ENCODE measurements at places on chromosomes 11 and 22.

GRCh38 chr22:32075997-32076760, 33.1 kb downstream of the SLC5A1 start:
- DNase-seq, result no peak

GRCh38 chr11:2098691-2099515, 40.3 kb downstream of the IGF2 start:
- no peak for DNase-seq

GRCh38 chr11:74412321-74412720, 14.1 kb upstream of the PGM2L1 start:
- no peak for DNase-seq

- DNase-seq, result no peak
These were observed at the start of gene DKK3 for GRCh38 chr11:12007769-12008737. Gene DKK3, minus strand, starts transcription at chr11:12008626. Its CDS starts 44 bp downstream, at chr11:12008582.

DNA sequence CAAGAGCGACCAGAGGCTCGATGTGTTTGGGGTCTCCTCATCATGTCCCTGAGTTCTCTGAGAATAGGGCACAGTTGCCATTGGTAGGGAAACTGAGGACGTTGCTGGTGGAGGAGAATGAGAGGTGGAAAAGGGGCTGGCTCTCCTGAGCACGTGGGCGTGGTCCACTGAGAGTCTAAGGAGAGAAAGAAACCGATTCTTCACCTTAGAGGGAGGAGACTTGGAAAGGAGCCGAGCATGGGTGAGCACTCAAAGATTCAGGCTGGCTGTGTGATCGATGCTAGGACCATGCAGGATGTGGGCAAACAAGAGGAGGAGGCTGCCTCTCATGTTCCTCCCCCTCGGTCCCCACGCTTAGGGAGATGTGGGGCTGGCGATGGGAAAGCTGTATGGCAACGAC, 19.8 kb upstream of the TLCD5 start:
- DNase-seq, result no peak

GRCh38 chr22:40387746-40388145, 17.4 kb downstream of the SGSM3 start:
- DNase-seq, result no peak

DNA sequence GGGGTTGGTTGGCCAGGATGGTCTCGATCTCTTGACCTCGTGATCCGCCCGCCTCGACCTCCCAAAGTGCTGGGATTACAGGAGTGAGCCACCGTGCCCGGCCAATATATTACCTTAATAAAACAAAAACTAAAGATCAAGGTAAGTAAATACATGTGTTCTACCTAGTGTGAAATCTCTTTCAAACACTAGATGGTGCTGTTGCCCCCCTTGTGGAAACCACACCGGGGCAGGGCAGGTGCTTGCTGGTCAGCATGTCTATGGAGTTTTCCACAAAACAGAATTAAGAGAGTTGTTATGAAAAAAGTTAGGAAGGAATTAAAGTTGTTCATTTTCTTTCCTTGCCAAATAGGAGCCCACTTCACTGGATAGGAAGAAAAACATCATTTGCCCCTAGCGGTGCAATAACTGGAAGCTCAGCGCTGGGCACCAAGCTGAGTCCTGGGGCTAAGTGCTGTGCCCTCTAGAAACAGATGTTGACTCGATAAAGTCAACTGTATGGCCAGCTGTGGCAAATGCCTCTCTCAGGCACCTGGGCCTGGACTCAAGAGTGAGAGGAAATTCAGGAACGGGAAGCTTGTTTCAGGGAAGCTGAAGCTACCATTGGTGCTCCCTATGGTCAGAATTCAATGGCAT, 6.3 kb upstream of the KCNJ5 start:
- peak; percentile 47 for DNase-seq

DNA sequence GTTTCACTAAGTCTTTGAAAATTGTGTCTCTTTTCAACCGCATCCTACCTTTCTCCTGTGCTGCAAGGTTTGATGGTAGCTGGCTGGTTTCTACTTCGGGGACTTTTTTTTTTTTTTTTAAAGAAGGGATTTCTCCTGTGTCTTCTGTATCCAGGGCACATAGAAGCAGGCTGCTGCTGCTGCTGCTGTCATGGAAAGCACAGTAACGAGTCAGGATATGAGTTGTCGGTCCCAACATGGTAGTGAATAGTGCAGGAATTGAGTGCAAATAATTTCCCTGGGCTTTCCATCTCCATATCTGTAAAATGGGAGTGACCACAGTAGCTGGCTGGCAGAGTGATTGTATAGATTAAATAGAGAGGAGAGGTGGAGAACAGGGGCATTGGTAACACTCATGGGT, 118.3 kb upstream of the NAV2 start:
- no peak for DNase-seq

DNA sequence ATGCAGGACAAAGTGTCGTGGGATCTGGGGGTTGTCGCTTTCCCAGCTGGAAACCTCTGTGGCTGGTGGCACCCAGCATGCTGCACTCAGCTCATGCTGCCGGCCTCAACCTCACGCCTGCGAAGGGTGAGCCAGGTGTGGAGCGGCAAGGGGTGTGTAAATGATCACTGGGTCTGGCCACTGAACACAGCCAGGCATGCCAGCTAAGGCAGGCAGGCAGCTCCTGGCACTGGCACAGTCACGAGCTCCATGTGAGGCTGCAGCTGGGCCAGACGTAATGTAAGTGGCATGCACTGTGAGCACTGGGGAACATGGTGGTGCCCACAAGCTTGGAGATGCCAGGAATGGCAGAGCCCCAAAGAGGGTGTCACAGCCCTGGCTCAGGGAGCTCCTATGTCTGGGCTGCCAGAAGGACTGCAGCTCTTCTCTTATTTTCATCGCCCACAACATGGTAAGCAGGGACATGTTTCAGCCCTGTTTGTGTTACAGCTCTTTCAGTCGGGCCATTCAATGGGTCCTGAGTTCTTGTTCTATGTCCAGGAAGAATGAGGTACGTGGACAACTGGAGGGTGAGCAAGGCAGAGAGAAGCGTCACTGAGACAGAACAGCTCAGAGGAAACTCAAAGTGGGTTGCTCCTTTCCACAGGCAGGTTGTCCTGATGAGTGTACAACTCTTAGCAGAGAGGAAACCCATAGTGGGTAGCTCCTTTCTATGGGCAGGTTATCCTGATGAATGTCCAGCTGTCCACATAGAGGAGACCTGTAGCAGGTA, 403.8 kb downstream of the CNTN5 start:
- DNase-seq, result no peak

- DNase-seq, result no peak
These were observed 5.5 kb upstream of the P4HA3 start for GRCh38 chr11:74316772-74317505.

DNA sequence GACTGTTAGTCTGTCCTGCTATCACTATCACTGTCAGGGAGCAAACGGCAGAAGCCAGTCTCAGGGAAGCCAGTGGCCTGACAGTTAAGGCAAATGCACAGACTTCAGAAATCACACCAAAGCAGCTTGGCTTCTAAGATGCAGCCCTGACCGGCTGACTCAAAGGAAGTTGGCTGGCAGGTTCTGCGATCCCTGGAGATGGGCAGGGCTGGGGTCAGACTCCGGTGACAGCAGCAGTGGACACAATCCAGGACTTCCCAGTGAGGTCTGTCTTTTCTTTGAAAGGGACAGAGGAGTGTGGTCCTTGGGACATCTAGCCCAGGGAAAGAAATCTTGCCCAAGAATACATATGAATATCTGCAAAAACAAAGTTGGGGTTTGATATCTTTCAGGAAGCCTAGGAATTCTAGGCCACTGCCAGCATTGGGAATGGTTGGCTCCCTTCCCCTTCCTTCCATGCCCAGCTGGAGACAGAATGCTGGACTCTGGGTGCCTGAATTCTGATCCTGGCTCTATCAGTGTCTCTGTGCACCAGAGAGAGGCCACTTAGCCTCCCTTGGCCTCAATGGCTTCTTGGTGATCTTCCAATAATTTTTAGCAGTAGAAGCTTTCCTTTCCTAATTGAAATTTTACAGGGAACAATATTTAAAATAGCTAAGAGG, 108.9 kb downstream of the KIRREL3 start:
- no peak for DNase-seq

DNA sequence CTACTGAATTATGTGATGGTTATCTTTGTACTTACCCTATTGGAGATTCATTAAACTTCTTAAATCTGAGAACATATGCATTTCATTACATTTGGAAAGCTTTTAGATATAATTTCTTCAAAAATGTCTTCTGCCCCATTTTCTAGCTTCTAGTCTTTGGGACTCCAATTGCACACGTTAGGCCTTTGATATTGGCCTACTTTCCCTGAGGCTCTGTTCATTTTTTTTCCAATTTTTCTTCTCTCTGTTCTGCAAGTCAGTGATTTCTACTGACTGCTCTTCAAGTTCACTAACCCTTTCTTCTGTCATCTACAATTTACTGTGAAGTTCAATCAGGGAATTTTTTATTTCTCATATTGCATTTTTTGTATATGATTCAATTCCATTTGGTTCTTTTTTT, 43.0 kb downstream of the FZD4 start:
- no peak for DNase-seq

DNA sequence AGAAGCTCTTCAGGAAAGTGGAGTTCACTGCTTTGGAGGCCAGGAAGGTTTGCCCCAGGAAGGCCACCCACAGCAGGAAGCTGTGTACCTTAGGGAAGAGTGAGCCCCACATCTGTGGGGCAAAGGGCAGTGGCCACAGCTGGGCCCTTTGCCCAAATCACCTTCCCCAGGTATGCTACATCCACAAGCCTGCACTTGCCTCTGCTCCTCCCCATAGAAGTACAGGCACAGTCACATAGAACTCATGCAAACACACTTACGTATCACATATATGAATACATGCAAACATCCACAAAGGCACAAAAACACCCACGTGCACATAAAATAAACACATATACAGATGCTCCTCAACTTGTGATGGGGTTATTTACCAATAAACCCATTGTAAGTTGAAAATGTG, 2.1 kb downstream of the TRIM29 start:
- no peak for DNase-seq

GRCh38 chr22:50032941-50033601, 20.5 kb upstream of the IL17REL start:
- no peak for DNase-seq

DNA sequence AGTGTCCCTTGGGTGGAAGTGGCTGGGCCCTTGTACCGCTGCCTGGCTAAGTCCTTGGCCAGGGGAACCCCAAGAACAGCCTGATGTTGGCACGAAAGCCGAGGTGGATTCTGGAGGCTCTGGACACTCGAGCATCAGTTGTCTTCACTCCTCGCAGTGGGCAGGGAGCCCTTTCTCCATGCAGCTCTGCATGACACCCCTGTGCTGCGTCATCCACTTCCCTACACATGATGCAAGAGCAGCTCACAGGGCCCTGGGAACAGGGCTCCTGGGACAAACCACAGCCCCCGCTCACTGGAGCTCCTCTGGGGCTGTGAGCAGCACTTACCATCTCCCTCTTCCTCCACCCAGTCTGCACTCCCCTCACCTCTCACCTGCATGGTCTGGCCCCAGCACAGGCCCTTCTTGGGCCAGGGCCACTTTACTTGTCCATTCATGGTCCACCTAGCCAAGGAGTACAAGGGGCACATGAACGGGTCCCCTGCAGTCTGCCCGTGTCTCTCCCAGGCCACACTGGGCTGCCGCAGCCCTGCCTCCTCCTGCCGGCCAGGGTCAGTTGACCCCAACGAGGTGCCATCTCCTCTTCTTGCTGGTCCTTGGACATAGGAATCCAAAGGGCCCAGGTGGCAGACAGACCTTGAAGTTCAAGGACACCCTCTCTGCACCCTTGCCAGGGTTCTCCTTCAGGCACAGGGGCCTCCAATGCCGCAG, 66.5 kb downstream of the IGF2 start:
- DNase-seq, result no peak

DNA sequence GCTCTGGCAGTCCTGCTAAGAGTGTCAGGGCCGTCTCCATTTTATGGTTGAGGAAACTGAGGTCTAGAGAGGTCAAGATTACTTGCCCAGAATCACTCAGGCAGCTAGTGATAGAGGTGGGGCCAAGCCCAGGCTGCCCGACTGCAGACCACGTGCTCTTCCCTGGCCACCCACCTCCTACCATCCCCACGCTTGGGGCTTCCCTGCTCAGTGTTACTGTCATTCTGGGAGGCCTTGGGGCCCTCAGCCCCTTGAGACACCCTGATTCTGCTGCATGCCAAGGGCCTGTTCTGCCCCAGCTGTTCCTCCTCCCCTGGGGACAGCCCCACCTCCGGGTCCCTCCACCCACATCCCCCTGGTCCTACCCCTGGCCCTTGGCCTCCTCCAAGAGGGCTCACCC, 17.2 kb upstream of the TAB1 start:
- DNase-seq, result no peak

GRCh38 chr11:3109921-3110706, 52.9 kb upstream of the CARS1 start:
- peak; percentile 37 for DNase-seq

DNA sequence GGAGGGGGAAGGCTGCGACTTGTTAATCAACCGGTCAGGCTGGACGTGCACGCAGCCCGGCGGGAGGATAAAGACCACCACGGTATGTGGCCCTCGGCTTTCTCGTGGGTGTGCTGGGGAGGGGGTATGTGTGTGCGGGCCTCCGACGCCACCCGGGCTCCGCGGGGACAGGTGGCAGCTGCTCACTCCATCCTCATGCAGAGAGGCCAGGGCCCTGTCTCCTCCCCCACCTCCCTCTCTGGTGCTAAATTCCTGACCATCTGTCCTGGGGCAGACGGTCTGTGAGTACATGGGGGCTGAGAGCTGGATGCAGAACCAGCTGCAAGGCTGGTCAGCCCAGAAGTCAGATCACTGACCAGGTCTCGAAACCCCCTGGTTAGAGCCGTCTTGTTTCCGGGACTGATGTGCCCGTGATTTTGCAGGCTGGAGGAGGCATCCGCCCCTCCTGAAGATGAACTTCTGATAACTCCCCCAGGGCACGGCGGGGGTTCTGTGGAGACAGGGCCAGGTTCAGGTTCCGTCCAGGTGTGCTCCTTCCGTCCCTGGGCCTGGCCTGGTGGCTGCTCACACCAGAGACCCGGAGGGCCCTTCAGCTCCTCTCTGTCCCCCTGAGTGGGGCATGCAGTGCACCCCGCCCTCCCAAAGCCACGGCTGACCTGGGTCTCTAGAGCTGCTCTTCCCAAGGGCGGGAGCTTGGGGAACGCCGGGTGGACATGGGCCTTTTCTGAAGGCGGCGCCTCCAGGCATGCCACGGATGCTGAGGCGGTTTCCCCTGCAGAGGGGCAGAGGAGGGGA, 1119.7 kb downstream of the BRD1 start:
- DNase-seq, result no peak

DNA sequence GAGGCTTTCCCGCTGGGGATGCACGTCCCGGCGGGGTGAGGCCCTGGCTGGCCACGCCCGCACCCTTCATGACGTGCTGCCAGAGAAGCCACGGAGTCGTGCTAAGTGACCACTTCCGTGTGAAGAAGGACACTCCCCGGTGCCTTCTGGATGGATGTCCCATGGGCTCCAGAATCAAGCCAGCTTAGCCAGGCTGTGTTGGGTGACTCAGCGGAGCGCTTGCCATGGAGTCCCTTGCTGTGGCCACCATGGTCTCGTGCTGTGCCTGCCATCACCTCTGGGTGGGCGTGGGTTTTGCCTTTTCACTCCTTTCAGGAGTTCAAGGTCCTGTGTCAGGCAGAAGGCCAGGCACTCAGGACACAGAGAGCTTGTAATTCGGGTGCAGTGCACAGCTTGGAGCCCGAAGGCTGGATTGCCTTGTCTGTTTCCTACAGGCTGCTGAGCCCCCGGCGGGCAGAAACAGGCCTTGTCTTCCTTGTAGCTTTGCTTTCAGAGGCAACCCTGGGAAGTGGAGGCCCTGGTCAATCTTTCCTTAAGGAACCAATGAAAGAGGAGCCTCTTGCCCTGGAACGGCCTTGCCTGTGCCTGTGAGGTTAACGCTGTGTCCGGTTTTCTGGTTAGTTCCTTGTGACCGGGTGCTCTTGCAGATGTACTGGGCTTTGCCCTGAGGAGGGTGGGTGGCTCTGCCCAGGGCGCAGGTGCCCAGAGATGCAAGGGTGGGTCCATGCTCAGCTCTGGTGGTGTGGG, 268.6 kb downstream of the TBC1D22A start:
- no peak for DNase-seq

GRCh38 chr11:134486106-134486505, 74.1 kb upstream of the B3GAT1 start:
- no peak for DNase-seq

All from stimulated activated CD4-positive, alpha-beta T cell treated with anti-CD3 and anti-CD28 coated beads, Interleukin-15, amount 100 ng/mL, for 48 hours (primary cell).